Caki2 (cell line): ENCODE measurements at places on chromosomes 16 and 17.

GRCh38 chr17:74403512-74404137 lies 28.3 kb upstream of the GPRC5C start:
- no peak for DNase-seq

- no peak for DNase-seq
These were observed 55.0 kb upstream of the RASL10B start for GRCh38 chr17:35676441-35676840.

GRCh38 chr16:78244131-78244895 lies 144.9 kb downstream of the WWOX start:
- no peak for DNase-seq

GRCh38 chr17:60562421-60562820 lies 36.4 kb upstream of the APPBP2 start:
- DNase-seq, result no peak

- DNase-seq, result peak; percentile 57
These were observed 29.1 kb upstream of the HAPSTR1 start for GRCh38 chr16:9062301-9062700.

- no peak for DNase-seq
These were observed 68.4 kb upstream of the ELAC2 start for GRCh38 chr17:13086142-13086769.

DNA sequence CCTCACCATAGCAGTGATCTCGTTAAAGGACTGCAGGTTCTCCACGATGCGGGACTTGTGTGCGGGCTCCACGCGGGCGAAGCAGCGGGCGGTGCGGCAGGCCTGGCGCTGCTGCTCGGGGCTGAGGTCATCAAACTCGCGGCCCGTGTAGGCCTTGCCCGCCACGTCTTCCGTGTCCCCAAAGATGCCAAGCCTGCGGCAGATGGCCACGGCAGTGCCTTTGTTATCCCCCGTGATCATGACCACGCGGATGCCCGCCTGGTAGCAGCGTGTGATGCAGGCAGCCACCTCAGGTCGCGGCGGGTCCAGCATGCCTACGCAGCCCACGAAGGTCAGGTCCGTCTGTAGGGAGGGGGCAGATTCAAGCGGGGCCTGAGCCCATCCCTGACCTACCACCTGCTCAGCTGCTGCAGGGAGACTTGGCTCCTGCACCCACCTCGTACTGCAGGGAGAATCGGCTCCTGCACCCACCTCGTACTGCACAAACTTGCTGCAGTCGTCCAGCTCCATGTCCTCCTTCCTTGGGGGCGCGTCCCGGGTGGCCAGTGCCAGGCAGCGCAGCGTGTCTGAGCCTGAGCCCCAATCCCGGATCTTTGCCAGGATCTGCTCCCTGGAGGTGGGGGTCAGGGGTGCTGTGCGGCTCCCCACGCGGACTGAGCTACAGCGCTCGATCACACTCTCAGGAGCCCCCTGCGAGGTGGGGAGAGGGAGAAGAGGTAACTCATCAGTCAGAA lies 23.1 kb downstream of the ATP2A3 start:
- DNase-seq, result no peak

DNA sequence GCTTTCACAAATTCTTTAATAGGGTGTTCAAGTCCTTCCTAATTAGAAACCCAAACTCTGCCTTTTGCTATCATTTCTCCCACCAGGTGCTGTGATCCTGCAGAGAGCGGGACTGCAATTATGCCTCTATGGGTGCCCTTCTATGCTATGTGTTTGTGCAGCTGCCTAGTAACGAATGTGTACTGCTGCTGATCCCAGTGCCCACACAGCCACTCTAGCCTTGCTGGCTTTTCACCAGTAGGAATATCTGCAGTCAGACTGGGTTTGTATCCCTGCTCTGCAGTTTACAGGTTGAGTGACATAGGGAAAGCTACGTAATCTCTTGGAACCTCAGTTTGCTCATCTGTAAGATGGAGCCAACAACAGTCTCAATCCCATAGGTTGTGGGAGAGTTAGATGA lies 179.6 kb upstream of the IRX3 start:
- DNase-seq, result no peak

- no peak for DNase-seq
These were observed 11.9 kb upstream of the RBFOX3 start for GRCh38 chr17:79622776-79623175.

GRCh38 chr17:76545918-76546555 lies 6.2 kb downstream of the PRCD start:
- DNase-seq, result no peak

GRCh38 chr17:57365420-57365819 lies 109.1 kb downstream of the MSI2 start:
- DNase-seq, result peak; percentile 88

DNA sequence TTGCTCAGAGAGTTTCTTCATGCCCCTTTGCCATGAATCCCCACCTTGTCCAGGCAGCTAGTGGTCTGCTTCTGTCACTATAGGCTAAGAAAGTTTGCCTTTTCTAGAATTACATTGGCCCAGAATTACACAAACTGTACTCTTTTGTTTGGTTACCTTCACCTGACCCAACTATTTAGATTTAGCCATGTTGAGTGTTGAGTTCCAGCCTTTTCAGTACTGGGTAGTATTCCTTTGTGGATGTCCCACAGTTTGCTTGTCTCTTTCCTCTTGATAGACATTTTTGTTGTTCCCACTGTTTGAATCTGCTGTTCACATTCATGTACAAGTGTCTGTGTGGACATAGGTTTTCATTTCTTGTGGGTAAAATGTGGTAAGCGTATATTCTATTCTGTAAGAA lies 22.3 kb downstream of the USP10 start:
- no peak for DNase-seq

GRCh38 chr16:3143598-3144320 lies 8.9 kb downstream of the ZNF213 start:
- no peak for DNase-seq

DNA sequence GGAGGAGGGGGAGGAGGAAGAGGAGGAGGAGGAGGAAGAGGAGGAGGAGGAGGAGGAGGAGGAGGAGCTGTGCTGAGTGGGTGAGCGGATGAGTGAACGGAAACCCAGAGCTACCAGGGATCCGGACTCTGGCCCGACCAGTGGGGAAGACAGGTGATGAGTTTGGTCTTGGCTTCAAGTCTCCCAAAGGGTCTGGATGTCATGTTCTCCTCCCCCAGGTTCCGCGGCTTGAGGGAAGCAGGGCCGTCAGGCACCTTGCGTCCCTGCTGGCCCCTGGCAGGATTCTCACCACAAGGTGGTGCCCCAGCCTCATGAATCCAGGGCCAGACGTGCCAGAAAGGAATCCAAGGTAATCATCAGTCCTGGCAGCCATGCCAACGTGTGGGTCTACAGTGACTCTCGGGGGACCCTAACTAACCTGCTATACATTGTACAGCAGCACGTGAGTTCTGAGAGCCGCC lies 13.5 kb upstream of the ABAT start:
- peak; percentile 60 for DNase-seq

- no peak for DNase-seq
These were observed 64.1 kb downstream of the SPACA3 start for GRCh38 chr17:33055746-33056145.

- no peak for DNase-seq
These were observed 17.7 kb upstream of the TOM1L1 start for GRCh38 chr17:54882950-54883349.

GRCh38 chr17:28228109-28228840 lies 90.7 kb upstream of the TMEM97 start:
- no peak for DNase-seq

GRCh38 chr17:30429155-30429554 lies 48.1 kb upstream of the GOSR1 start:
- DNase-seq, result no peak

- DNase-seq, result no peak
These were observed 15.7 kb downstream of the PDP2 start for GRCh38 chr16:66895999-66896398.
